ENCODE measurements at places on chromosomes 6 and 20.

GRCh38 chr6:24979176-24979575, 43.4 kb upstream of the RIPOR2 start:
- no peak for DNase-seq

DNA sequence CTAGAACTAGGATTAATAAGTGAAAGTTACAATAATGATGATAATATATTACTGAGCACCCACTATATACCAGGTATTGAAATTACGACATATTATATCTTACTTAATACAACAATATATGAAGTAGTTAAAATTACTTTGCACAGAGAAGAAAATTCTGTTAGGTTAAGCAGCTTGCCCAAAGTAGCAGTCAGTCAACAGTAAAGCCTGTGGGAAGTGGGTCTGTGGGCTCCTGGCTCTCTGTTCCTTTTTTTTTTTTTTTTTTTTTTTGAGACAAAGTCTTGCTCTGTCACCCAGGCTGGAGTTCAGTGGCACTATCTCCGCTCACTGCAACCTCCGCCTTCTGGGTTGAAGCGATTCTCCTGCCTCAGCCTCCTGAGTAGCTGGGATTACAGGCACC, 4.8 kb upstream of the GTF2H4 start:
- no peak for DNase-seq

- no peak for DNase-seq
Measured at GRCh38 chr6:168699631-168700295, 258.8 kb downstream of the SMOC2 start.

GRCh38 chr6:33908025-33908424, 104.2 kb upstream of the MLN start:
- DNase-seq = peak; percentile 62

DNA sequence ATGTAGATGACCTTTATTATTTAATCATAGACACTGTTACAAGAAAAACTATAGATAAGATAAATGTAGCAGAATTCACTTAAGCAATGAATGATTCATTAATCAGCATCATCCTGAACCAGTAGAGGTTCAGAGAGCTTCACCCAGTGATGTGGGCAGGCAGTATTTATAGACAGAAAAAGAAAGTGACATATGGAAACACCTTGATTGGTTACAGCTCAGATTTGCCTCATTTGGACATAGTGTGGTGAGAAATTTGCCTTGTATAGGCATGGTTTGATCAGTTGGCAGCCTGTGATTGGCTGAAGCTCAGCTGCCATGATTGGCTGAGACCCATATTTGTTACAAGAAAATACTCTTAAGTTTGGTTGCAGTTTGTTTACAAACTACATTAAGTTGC, 4.6 kb downstream of the C6orf58 start:
- no peak for DNase-seq

GRCh38 chr6:39932386-39932910, 1.8 kb downstream of the MOCS1 start:
- no peak for DNase-seq

DNA sequence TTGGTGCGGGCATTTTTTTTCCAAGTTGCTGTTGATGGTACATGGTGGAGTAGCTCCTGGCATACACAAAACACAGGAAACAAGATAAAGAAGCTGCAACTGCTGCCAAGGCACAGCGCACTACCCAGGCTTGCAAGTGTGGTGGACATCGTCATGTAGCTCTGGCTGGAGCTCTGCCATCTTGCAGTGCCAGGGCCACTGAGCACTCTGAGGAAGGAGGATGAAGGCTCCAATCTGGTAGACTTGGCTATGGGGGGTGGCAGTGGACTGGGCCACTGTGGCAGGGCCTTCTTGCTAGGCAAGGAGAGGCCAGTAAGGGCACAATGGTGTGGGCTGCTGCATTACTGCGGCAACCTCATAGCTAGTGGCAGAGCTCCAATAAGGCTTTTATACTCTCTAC, 263.5 kb downstream of the CENPW start:
- DNase-seq = no peak

GRCh38 chr6:137800762-137801161, 66.3 kb upstream of the TNFAIP3 start:
- no peak for DNase-seq

DNA sequence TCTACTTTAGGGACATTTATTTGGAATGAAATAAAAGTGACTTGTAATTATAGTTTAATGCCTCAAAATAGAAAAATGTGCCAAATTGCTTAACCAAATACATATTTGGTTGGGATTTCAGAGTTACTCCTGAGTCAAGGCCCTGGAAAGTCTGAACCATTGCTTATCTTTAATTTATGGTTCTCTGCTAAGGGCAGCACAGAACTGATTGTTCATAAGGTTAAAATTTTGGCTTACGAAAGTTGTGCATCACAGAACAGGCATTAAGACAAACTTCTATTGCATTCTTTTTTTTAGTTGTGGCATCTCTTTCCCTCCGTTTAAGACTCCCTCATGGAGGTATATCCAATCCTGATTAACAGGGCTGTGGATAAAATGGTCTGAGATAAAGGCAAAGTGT, 92.2 kb upstream of the TENT5A start:
- no peak for DNase-seq

- DNase-seq = no peak
Measured at GRCh38 chr6:86255973-86256372, 613.3 kb upstream of the SYNCRIP start.

DNA sequence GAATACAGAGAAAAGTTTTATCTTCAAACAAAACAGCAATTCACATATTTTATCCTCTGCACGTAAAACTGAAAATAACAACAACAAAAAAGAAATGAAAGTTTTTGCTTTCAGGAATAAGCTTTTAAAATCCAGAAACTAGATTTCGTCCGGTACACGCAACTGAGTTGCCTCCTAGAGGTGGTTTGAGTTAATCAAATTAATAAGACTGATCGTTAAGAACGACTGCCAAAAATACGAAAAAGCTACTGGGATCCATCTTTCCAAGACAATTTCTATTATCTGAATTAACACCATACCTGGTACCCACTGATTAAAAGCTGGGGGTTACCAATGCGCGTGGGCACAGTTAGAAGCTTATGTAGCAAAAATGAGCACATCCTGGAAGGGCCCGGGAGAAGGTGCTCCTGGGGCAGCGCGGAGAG, 669 bp downstream of the PDCD2 start:
- peak; percentile 12 for DNase-seq

DNA sequence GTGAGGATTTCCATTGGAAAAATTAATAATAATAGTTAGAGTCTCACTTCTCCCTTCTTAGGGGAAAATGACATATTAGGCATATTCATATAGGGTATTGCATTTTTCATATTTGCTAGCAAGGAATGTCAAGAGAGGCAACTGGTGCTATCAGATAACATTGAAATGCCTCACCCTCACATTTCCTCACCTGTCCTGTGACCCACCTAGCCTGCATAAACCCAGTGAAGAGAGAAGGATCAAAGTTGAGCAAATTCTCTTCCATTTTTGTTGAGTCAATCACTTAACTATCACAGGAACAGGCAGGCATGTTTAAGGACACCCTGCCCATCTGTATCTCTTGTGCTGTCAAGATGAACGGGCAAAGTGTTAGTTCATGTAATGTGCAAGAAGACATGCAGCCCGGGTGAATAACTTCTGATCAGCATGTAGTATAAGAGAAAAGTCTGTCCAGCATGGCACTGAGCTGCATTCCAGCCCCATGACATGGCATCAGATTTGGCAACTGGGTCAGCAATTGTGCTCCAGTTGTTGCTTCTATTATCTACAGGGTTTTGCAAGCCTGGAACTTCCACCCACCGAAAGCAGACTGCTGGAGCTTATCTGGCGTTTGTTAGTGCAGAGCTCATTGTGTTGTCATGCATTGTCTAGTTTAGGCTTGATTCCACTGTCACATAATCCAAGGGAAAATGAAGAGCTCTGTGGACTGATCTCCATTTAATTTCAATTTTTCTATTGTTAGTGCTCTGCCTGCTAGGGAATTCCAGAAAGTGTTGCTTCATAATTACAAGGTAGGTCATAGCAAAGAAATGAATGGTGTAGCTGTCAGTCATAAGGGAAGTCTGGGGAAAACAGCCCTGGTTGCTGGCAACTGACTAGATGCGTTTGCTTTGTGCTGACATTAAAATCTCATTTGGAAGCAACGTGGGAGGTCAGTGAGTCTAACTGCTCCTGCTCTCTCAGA, 138.4 kb upstream of the TNFAIP3 start:
- DNase-seq = peak; percentile 89

- no peak for DNase-seq
Measured at GRCh38 chr20:10970109-10970508, 296.3 kb upstream of the JAG1 start.

DNA sequence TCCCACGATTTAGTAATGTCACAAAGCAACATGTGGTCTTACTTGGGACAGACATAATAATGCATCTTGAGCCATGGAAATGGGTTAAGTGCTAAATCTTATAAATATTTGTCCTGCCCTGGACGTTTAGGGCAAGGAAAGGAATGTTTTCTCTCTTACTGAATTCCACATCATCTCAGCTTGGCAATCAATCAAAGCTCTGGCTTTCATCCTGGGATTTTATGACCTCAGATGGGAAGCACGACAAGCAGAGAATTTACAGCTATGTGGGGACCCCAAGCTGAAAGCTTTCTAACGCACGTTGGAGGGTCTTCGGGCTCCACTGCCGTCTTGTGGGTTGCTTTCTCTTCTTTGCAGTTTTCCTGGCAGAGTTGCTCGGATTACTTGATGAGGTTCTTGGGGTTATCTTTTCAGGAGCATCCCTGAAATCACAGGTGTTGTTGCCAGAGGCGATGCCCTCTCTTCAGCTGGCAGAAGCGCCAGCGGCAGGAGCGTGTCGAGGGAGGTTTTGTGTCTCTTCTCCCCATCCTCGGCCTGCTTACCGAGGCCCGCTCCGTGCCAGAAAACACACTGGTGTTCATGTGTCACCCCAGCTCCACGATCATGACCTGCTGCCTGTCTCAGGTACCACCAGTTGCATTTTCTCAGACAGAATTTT, 73.4 kb upstream of the FRMD1 start:
- no peak for DNase-seq

GRCh38 chr6:137640086-137640485, 145.9 kb upstream of the OLIG3 start:
- no peak for DNase-seq

- DNase-seq = no peak
Measured at GRCh38 chr6:90829311-90829710, 242.4 kb upstream of the MAP3K7 start.

DNA sequence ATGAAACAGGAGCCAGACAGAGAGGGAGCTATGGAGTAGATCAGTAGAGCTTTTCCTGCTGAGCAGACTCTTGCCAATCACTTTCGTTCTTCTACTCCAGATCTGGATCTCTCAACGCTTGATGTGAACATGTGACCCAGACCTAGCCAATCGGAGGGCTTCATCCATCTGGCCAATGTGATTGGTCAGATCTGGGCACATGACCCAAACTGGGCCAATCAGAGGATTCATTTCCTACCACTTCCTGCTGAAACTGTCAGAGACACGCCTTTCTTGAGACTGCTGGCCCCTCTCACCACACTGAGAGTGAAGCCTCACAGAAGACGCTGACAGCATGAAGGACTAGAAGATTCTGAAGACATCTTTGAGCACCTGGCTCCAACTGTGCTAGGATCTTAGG, 44.2 kb upstream of the ZMYND8 start:
- no peak for DNase-seq

- DNase-seq = peak; percentile 60
Measured at GRCh38 chr6:162056745-162057144, 670.8 kb downstream of the PRKN start.

DNA sequence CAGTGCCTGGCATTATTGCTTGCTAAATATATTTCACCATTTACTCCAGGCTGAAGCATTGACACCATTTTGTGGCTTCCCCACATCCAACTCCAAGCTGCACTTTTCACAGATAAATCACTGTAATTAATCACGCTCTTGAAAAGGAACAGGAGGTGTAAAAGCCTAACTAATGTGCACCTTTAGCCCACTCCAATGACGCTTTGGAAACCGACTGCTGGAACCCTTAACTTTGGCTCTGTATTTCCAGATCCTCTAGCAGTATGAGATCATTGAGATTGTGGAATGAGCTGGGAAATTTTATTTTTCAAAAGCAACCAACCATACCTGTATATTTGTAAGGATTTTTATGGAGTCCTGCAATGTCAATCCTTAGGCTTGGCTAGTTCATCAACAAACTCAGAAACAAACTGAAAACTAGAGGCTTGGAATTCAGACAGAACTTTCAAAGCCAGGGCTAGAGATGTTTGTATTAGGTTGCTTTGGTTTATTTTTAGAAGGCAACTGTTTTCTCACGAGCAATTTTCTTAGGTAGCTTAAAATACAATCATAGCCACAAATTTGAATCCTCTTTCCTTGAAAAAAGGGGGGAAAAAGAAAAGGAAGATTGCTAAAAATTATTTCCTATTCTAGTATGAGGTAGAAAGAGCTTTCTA, 52.8 kb upstream of the UTRN start:
- no peak for DNase-seq

DNA sequence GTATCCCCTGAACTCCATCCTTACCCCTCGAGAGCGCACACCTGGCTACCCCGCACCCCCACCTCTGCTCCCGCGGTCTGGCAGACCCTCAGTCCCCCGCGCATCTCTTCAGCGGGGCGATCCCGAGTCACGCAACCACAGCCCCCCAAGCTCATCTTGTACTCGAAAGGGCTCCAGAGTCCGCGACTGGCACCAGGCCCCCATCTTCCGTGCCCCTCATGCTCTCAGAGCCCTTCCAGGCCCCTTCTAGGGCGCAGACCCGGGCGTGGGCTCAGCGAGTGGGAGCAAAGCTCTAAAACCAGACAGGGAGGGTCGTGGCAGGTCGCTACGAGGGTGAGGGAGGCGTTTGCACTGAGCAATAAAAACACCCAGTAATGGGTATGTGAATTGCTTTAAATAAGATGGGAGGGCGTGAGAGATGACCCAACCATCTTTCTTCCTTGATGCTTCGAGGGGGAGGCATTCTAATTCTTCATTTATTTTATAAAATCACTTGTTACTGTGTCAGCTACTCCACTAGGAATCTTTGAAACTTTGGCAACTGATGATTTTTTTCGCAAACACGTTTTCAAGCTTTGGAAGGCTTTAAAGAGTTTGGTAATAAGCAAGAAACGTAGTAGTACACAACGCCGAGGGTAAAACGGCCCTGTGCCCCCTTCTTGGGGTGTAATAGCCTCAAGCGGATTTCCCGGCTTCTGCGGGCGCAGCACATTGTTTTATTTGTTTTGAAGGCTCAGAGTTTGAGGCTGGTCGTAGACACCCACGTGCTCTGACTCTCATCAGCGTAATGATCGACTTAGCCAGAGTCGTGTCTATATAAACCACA, 42.6 kb upstream of the SUPT3H start:
- no peak for DNase-seq

Measured in AG08395 (cell line).